ENCODE measurements at places on chromosomes 12 and 14. TPM values are rescaled to one million over a fixed set of nuclear protein-coding genes. Genes with fewer than 3 reads are reported as not detected.
A peak's percentile ranks its signal among the peaks of the same experiment; 100 is the strongest.

DNA sequence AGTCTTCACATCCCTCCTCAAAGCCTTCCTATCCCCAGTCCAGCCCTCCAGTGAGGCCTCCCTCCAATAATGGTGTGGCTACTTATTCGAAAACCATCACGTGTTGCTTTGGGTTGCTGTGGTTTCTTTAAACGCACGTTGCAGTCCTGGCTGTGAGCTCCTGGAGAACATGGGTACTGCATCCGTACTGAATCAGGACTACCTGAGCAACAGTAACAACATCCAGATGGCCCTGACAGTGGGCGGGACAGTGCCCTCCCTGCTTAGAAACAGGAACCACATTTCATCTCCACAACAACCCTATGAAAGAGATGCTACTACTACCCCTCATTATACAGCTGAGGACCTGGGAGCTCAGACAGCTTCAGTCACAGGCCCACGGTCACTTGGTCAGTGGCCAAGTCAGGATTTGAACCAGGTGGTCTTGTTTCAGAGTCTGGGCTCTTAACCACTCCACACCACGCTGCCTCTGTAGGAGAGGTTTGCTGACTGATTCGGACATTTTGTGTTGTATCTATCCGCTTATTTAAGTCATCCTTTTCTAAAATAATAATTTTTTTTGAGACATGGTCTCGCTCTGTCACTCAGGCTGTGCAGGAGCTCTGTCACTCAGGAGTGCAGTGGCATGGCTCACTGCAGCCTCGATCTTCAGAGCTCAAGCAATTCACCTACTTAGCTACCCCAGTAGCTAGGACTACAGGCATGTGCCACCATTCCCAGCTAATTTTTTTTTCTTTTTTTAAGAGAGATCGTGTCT, 104.8 kb downstream of the DPF3 start:
- DNase-seq, result no peak

DNA sequence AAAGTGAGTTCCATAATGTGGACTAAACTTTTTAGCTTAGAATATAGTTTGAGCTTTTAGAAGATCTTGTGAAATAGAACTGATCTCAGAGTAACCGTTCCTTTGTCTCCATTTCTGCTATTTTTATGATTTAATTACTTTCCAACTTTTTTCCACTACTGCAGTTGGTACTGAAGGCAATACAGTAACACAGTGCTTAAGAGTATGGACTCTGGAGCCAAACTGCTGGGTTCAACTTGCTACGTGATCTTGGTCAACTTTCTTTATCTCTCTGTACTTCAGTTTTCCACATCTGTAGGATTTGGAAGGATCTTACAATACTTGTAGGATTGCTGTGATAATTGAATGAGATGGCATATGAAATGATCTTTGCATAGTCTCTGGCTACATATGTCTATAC, 40.9 kb downstream of the ATXN7L3B start:
- no peak for DNase-seq

DNA sequence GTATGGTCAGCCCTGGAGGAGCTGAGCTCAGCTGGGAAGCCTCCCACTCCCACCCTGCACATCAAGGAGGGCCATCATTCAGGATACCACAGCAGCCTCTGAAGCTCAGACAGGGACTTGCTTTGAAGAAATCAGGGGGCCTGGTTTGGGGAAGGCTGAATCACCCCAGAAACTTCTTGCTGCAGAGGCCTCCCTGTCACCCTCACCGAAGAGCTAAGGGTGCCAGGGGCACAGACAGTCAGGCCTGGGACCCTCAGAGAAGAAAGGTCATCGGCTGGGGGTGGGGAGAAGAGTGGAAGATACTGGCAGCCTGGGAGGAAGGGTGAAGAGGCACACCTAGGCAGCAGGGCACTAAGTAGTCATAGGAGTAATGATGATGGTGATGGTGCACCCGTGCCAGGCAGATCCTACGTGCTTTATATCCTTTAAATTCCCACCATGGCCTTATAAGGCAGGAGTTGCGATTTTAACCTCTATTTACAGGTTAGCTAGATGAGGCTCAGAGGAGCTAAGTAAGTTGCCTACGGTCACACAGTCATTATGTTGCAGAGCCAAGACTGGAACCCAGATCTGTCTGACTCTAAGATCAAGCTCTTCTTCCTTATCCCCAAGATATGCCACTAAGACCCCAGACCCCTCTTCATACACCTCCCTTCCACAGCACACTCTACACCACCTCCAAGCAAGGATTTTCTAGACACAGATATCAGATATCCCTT, 28.5 kb upstream of the PNMA1 start:
- no peak for DNase-seq

- DNase-seq, result peak; percentile 18
Measured at GRCh38 chr12:66111605-66112004, 18.9 kb downstream of the LLPH start.

DNA sequence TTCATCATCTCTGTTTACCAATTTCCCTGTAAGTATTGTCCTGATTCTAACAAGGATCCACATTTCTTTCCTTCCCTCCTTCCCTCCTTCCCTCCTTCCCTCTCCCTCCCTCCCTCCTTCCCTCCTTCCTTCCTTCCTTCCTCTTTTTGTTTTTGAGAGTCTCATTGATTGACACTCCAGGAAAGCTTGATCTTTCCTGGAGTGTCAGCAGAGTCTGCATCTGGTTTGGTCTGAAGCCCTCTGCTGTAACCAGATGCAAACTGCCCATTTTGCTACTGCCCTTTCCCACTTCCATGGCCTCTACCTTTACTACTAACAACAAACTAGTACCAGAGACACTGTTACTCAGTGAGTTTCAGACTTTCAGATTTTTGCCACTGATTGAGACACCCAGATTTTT, 14.4 kb upstream of the OR6C65 start:
- DNase-seq, result no peak

GRCh38 chr14:101982621-101983020, 18.2 kb downstream of the DYNC1H1 start:
- DNase-seq, result no peak

DNA sequence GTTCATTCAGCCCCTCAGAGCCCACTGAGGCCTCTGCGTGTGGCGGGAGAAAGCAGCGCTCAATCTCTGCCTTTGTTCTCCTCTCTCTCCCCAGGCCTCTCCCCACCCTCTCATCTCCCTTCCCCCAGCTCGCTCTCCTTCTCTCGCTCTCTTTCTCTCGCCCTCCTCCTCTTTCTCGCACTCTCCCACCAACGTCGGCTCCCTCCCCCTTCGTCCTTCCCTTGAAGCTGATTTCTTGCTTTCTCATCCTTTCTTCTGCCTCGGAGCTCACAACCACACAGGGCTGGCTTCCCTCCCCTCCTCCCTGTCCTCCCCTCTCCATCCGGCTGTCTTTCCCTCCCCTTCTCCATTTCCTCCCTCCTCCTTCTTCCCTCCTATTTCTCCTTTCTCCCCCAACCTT, 96.4 kb downstream of the LRRC74A start:
- peak; percentile 35 for DNase-seq

DNA sequence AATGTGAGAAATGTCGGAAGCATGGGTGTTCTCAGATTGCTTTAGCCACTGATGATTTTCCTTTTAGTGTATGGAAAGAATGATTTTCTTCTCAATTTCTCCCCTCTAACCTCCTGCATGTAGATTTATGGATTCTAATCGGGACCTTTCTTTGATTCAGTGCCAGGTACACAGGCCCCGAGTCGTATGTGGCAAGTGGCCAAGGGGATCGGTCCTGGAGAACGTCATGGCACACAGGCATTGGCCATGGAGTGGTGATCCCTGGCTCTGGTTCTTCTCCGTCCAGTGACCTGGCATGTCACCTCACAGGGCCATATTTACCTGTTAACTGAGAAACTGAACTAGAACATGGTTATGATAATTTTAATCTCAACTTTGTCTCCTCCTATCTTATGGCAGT, 58.1 kb downstream of the ETV6 start:
- no peak for DNase-seq

DNA sequence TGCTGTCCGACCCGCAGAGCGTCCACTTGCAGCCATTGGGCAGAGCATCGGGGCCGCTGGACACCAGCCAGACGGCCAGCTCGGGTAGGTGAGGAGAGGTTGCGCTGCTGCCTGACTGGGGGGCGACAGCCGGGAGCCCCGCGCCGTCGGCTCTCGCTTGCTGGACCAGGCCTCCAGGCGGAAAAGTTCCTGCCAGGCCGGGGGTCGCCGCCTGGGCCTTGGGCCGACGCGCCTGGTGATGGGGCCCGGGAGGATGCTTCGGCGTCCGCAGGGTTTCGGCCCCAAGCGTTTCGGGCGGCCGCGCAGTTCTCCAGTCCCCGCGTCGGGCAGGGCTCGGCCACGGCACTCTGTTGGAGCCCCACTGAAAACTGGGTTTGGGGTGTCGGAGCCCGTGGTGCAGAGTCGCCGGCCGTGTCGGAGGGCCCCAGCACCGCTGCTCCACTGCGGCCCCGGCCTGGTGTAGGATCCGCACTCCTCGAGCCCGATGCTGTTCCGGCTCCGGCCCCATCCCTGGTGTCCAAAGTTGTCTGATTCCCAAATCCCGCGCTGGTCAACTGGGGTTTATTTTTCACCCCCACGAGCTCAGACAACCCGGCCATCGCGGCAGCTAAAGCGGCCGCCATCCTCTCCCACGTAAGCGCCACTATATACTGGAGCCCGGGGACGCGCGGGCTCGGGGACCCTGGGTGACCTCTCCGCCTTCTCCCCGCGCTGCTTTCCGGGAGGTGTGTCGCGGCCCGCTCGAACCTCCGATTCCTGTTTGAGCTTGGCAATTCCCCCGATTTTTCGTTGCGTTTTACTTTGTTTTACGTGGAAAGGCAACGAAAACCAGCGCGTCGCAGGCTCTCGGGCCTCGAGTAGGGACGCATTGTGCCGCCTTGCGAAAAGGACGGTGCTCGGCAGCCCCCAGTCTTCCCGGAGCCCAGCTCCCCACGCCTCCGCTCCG, 872 bp downstream of the VSX2 start:
- peak; percentile 12 for DNase-seq

DNA sequence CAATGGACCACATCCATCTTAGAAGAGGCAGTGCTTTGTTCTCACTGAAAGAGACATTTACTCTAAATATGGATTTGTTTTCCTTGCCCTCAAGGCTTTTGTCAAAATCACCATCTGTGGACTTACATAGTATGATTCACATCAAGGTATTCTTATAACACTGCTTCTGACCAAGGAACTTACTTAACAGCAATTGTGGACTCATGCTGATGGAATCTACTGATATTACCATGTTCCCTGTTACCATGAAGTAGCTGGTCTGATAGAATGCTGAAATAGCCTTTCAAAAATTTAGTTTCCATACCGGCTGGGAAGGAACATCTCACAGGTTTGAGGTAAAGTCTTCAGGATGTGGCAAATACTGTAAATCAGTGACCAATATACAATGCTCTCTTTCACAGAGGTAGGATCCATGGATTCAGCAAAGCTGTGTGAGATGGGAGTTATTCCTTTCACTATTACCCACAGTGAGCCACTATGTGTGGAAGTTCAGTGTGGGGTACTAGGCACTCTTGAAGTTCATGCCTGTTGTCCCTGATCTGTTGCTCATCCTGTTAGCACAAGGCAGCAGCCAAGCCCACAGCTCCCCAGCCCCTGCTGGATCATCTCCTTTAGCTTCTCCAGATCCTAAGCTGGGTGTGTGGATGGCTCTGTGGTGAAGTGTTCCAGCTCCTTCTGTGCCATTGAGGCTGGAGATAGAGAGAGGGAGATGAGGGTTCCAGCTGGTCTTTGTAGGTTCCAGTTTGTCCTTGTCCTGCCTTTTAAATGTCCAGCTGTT, 126.4 kb downstream of the ATP23 start:
- DNase-seq, result peak; percentile 96

The PLBD1 gene
- polyA plus RNA-seq, result 0.76 TPM

The COPS7A gene
- polyA plus RNA-seq, result 138 TPM

The CLEC1A gene
- polyA plus RNA-seq, result not detected

The KHNYN gene
- 14.6 TPM for polyA plus RNA-seq

The MLF2 gene
- polyA plus RNA-seq, result 289 TPM

The MAGOHB gene
- polyA plus RNA-seq, result 48.6 TPM

All from fibroblast of lung (primary cell).